Activated T-helper 17 cell treated with anti-CD3 and anti-CD28 coated beads, Interleukin-2, amount 50 U/mL, for 72 hours (primary cell): ENCODE measurements at places on chromosomes 5 and 9. TPM values are rescaled to one million over a fixed set of nuclear protein-coding genes. Genes with fewer than 3 reads are reported as not detected.

- no peak for ATAC-seq
These were observed 59.8 kb upstream of the POU5F2 start for GRCh38 chr5:93800988-93801811.

DNA sequence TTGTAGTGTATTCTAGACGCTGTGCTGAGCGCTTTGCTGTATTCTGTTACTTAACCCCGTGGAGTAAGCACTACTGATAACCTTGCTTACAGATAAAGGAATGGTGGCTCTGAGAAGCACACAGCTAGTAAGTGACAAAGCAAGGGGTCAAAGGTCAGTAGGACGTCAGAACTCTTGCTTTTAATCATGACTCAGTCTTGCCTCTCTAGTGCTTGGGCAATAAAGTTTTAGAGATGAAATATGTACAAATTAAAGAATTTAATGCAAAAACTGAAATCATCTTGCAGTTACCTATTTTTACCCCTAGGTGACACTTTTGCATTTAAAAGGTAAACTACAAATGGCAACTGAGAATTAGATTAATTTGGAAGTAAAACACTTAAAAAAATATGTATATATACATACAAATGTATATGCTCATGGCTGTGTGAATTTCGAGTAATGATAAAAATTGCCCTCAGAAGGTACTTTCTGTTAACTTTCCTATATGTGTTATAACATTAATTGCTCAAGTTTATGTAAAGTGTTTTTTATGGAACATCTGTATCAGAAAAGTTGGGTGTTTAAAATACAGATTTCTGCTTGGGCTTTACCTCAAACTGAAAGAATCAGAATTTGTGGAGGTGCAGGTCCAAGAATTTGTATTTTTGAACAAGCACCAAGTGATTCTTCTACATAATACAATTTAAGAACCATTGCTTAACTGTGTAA is 175.1 kb upstream of the DAB2 start:
- ATAC-seq: no peak

DNA sequence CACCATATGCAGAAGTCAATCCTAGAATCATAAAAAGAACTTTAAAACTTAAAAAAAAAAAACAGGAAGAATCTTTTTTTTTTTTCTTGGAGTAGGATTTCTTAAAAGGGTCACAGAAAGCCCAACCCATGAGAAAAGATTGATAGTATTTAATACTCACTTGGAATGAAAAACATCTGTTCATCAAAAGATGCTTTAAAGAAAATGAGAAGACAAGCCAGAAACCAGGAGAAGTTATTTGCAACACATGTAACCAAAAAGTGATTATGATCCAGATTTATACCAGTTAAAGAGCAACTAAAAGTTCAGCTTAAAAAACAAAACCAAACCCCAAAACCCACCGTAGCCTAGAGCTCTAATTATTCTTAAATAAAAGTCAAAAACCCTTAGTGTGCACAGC is 69.3 kb downstream of the TLE4 start:
- no peak for ATAC-seq

DNA sequence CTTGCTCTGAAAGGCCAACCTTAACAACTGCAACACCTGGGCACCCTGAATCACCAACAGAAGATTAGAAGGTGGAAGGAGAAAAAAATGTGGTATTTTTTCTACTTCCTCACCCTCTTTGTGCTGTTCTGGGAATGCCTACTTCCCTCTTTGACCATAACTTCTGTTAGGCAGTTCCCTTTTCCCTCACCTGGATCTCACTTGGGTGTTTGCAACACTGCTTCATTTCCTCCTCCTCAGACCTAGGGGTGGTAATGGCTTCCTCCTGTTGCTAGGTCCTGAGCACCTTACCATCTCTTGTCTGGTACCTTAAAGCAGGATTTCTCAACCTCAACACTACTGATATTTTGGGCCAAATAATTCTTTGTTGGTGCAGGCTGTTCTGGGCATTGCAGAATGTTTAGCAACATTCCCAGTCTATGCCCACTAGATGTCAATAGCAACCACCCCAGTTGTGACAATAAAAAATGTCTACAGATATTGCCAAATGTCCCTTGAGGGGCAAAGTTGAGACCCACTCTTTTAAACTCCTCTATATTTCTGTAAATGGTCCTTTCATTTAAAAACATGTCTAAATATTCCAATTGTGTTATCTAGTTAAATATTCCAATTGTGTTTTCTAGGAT is 300.0 kb upstream of the VLDLR start:
- no peak for ATAC-seq

DNA sequence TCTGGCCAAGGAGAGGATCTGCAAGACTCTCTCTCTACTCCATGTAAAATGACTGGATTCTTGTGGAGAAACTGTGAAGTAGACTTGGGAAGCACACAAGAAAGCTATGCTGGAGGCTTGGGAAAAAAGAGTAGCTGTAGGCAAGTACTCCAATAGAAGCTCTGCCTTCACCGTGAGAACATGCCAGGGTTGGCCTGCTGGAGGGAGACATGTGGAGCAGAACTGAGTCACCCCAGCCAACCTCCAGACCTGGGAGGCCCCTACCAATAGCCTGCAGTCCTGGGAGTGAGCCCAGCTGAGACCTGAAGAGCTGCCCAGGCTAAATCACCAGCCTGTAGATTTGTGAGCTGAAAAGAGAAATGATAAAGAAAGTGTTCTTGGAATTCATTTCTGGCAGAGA is 66.6 kb downstream of the DEPDC1B start:
- ATAC-seq: no peak

SLC31A1 gene
- 13.1 TPM for total RNA-seq

RNF183 gene
- 10.9 TPM for total RNA-seq

MLLT3 gene
- total RNA-seq: 45.7 TPM

SOHLH1 gene
- total RNA-seq: not detected
